ENCODE measurements at places on chromosomes 13 and 19. TPM values are rescaled to one million over a fixed set of nuclear protein-coding genes. Genes with fewer than 3 reads are reported as not detected.

DNA sequence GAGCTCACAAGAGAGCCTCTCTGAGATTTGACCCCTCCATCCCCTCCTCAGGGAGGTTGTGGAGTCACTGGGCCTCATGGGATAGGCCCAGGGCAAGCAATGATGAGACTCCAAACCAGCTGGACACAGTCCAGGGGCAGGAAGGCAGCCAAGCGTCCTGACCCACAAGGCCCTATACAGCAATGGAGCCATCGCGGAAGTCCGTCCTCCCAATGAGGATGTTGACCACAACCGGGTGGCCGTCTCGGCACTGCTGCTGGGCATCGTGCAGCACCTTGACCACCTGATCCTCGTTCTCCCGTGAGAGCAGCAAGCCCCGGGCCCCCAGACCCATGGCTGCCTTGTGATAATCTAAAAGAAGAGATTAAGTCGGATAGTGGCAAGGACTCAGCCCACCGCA is 7.9 kb downstream of the SYDE1 start:
- DNase-seq, result no peak

DNA sequence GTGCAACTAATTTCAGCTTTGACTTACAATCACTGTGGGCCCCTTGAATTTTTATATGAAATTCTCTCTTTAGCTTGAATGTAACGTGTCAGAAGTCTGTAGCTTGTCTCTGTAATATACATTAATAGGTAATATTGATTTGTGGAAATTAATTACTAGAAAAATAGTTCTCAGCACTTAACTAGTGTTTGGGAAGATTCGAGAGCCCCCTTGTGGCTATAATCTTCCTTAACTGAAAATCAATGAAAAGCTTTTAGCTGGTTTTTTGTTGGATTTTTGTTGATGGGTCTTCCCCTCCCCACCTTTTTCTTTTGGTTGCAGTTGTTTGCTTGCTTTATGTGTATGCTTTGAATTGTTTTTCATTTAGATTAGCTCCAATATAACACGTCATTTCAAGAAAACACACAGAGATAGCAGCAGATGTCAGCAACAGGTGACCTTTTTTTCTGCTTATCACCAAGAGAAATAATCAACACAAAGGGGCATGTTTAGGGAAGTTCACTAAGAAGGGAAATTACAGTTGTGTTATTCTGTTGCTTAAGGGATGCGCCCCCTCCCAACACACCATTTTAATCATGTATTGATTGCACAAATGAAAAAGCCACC is 176.8 kb downstream of the OXGR1 start:
- no peak for DNase-seq

DNA sequence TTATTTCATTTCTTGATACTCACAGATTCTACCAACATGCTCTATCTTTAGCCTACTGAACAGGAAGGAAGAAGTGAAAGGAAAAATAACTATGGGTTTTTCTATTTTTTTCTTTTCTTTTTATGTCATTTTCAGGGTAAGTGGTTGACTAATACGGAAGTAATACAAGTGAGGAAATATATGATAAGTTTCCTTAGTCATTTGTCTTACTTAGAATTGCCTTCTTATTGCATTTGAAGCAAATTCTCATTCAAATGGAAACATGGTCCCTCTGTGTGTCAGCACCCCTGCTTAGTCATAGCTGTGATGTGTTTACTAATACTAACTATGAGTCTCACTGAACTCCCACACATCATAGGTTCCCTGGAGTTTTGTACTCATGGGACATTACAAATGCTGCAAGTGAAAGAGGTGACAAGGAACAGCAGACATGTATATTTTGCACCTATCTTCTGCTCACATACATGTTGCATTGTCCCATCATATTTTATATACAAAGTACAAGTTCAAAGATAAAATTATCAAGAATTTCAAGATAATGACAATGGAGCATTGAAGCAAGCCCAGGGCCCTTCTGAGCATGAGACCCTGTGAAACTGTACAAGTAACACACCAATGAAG is 60.1 kb downstream of the DCT start:
- no peak for DNase-seq

GRCh38 chr19:35299523-35300338 is 7.8 kb downstream of the MAG start:
- DNase-seq, result no peak

DNA sequence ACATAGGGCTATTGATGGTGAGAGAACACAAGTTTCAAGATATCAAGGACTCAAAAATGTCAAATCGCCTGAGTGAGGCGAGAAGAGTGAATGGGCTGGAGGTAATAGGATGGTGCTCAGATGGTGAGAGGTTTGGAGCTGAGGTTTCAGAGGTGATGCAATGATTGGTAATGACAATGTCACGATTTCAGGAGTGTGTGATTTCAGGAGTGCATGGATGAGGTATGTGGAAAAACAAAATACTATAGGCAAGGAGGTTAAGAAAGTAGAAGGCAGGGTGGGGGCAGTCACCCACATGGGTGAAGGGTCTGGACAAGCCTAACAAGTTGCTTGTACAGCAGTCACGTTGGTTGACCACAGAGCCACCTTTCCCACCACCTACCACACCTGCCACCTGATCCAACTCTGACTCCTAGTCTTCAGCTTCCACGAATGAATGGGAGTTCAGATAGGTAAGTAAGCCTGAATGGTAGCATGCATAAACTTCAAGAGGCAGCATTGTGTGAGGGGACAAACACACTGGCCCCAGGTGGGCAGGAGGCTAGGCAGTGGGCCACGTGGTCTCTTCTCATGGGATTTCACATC is 71.5 kb downstream of the RUBCNL start:
- DNase-seq, result no peak

DNA sequence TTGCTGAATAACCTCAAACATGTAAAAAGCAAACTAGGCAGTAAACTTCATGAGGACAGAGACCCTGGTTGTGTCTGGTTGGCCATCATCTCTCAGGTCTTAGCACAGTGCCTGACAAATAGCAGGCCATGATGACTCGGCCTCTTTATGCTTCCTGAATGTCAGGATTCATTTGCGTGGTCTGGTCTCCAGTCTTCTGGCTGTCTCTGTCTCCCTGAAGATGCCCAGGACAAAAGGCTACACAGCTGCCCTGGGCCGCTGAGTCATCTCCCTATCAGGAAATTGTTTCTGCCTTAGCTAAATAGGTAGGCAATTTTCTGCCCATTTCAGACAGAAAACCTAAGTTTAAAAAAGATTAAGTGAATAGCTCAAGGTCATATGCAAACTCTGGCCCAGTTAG is 84.1 kb upstream of the FNDC3A start:
- DNase-seq, result no peak

The PRR22 gene
- polyA plus RNA-seq, result 2.3 TPM

The FPR2 gene
- polyA plus RNA-seq, result 0.41 TPM
